SJCRH30 (cell line): ENCODE measurements at places on chromosomes 16 and 17. TPM values are rescaled to one million over a fixed set of nuclear protein-coding genes. Genes with fewer than 3 reads are reported as not detected.

PLA2G10 gene
- total RNA-seq, result not detected in 2 replicates

HOXB5 gene
- total RNA-seq, result 0.51 and 0.61 TPM in 2 replicates

TERB1 gene
- total RNA-seq, result not detected in 2 replicates

PDILT gene
- total RNA-seq, result not detected in 2 replicates

NOMO2 gene
- 80.6 and 82.2 TPM in 2 replicates for total RNA-seq

RASL10B gene
- total RNA-seq, result 28.3 and 29.2 TPM in 2 replicates

G6PC1 gene
- not detected in 2 replicates for total RNA-seq

C17orf50 gene
- not detected in 2 replicates for total RNA-seq

VMO1 gene
- 4.3 and 8.3 TPM in 2 replicates for total RNA-seq

TELO2 gene
- total RNA-seq, result 21.9 and 27.9 TPM in 2 replicates

NUDT16L1 gene
- total RNA-seq, result 22.3 and 23.6 TPM in 2 replicates

GPS2 gene
- total RNA-seq, result 32.2 and 39.7 TPM in 2 replicates

KRTAP4-2 gene
- 0.14 TPM in 1 of 2 replicates, not detected in the other for total RNA-seq

PERCC1 gene
- 111 and 114 TPM in 2 replicates for total RNA-seq

PYY gene
- not detected in 2 replicates for total RNA-seq

MBTPS1 gene
- total RNA-seq, result 38.2 and 39.2 TPM in 2 replicates

OTOA gene
- total RNA-seq, result 0.08 TPM in 1 of 2 replicates, not detected in the other

KRT13 gene
- total RNA-seq, result 0.30 TPM in 1 of 2 replicates, not detected in the other

XAF1 gene
- total RNA-seq, result 0.04 TPM in 1 of 2 replicates, not detected in the other

MPP2 gene
- total RNA-seq, result 16.3 and 17.4 TPM in 2 replicates

DRC3 gene
- 0.66 and 0.89 TPM in 2 replicates for total RNA-seq

RSPRY1 gene
- total RNA-seq, result 49.9 and 50.8 TPM in 2 replicates

- no peak for DNase-seq
Observed at GRCh38 chr17:32958418-32958817, 30.5 kb downstream of the TMEM98 start.

DNA sequence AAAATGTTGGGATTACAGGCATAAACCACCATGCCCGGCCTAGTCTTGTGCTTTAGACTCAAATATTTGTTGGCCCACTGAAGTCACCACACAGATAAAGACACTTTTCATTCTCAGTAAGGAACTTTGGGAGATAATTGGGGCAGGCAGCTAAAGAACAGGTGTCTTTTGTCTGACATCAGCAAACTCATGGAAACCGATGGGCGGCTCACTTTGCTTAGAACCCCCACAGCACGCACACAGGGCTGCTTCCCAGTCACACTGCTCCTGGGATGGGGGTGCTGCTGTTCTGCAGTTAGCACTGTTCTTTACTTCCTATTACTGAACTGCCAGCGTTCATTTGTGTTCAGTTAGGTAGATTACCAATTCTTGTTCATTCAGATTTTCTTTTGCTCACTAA, 18.0 kb upstream of the BRCA1 start:
- no peak for DNase-seq

GRCh38 chr16:87924811-87925670, 11.3 kb downstream of the CA5A start:
- peak; percentile 19 for DNase-seq

- no peak for DNase-seq
Observed at GRCh38 chr16:53083119-53083518, 28.3 kb downstream of the CHD9 start.

GRCh38 chr17:50861822-50862528, 4.2 kb downstream of the TOB1 start:
- DNase-seq, result no peak

- DNase-seq, result peak; percentile 53
Observed at GRCh38 chr16:89102041-89102471, 8.4 kb downstream of the ACSF3 start.

DNA sequence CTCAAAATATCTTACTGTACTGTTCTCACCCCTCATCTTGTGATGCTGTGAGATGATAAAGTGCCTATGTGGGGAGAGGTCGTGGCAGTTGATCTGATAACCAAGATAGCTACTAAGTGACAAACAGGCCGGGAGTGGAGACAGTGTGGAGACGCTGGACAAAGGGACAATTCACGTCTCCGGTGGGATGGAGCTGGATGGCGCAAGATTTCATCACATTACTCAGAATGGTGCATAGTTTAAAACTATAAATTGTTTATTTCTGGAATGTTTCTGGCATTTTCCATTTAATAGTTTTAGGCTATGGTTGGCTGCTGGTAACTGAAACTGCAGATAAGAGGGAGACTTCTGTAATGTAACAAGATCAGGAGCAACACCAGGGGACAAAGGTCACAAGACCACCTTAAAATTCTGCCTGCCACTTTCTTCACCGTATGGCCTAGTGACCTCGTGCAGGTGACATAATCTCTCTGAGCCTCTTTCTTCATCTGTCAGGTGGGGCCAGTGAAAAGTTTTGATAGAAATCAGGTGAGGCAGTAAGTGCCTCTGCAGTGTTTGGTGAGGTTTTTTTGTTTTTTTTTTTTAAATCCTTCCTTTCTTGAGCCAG, 54.4 kb upstream of the LGALS9 start:
- DNase-seq, result no peak

DNA sequence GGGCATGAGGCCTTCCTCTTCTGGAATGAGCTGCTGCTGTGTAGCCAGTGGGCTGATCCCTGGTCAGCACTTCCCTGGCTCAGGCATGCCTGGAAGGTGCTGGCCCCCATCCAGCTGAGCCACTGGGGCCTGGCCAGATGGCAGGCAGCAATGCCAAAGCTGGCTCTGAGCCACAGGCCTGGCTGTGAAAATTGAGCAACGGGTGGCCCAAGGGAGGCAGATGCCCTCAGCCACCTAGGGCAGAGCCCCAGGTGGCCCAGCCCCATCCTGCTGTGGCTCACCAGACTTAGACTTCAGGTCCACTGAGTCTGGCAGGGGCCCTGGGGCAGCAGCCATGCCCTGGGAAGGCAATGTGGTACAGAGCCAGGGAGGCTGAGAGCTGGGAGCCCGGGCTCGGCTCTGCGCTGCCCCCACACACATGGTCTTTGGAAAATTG, 8.5 kb upstream of the CRHR1 start:
- no peak for DNase-seq

GRCh38 chr16:22710326-22710725, 103.6 kb upstream of the HS3ST2 start:
- no peak for DNase-seq

DNA sequence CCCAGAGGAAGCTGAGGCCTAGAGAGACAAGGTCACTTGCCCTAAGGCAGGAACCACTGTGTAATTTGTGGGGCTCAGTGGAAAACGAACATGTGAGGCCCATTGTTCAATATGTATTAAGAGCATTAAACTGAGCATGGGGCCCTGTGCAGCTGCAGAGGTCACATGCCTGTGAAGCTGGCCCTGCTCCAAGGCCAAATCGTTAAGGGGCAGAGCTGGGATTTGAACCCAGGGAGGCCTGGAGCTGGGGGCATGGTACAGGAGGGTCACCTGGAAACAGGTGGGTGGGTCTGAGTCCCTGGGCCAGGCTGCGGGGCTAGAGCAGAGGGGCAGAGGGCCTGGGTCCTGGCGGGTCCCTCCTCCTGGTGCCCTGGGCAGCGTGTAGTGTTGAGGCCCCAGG, 19.7 kb downstream of the C16orf74 start:
- DNase-seq, result no peak

GRCh38 chr17:49456183-49456965, 38.7 kb upstream of the NGFR start:
- peak; percentile 57 for DNase-seq

DNA sequence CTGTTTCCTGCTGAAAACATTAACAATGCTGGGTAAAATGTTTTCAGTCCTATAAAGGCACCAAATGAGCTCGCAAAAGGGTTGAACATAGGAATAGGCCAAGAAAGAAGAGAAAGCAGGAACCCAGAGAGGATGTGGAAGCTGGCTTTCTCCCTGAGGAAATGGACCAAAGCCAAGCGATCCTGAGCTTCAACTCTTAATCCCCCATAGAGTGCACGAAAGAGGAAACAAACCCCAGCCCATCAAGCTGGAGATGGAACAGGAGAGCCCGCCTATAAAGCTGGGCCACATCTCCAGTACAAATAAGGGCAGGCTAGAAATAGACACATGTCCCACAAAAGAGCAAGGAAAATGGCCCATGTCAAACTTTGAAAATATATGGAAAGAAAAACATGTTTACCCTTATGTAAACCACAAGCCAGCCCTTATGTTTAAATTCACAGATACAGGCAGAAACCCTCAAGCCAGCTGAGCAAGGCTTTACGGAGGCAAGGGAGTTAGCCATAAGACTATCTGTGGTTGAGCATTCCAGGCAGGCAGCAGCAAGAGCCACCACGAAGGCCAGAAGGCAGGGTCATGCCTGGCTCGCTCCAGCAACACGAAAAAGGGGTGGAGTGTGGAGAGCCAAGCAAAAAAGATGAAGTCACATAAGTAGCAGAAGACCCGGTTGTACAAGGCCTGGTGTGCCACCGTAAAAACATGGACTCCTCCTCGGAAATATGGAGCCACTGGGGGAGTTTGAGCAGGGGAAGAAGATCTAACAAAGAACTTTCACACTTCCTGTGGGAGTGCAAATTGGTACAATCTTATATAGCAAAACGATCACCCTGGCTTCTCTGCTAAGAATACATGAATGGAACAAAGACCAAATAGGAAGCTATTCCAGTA, 27.8 kb downstream of the COPRS start:
- peak; percentile 26 for DNase-seq

- DNase-seq, result no peak
Observed at GRCh38 chr17:73624496-73624988, 19.7 kb downstream of the SDK2 start.

GRCh38 chr16:28486266-28486665, 5.6 kb downstream of the CLN3 start:
- DNase-seq, result no peak

DNA sequence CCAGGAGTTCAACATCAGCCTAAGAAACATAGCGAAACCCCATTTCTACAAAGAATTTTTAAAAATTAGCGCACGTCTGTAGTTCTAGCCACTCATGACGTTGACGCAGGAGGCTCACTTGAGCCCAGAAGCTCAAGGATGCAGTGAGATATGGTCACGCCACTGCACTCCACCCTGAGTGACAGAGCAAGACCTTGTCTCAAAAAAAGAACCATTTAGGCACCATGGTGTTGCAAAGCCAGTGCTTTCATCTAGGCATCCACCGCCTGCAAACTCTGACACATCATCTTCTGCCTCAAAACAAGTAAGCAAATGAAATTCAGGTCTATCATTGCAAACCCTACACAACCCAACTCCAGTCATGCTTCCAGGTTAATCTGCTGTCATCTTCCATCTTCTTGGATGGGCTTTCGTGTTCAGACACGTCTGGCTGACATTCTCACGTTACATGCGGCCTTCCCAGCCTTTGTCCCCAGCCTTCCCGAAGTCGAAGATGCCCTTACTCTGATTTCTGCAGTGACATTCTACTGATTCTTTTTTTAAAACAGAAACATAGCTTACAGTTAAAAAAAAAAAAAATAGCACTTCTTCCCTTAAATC, 8.9 kb downstream of the ANKRD11 start:
- DNase-seq, result peak; percentile 34

- no peak for DNase-seq
Observed at GRCh38 chr16:8271344-8271743, 319.0 kb downstream of the TMEM114 start.

GRCh38 chr17:2150806-2151205, 95.9 kb downstream of the HIC1 start:
- no peak for DNase-seq

- no peak for DNase-seq
Observed at GRCh38 chr17:42848093-42848492, 2.9 kb upstream of the AOC3 start.

DNA sequence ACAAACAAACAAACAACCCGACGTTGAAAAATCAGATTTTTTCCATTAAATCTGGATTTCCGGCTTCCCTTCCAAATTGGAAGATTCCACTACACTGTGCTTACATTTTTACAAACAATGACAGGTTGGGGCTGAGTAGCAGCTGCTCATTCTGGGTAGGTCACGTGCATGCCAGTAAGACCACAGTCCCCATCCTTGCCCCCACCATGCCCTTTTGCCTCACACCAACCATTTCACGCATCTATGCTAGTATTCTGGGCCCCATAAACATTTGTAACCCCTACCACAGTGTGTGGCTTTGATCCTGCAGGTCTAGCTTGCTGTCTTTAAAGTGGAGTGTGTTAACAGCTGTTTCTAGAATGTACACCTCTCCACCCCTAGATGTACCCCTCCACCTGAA, 366.1 kb downstream of the XYLT1 start:
- DNase-seq, result peak; percentile 68

DNA sequence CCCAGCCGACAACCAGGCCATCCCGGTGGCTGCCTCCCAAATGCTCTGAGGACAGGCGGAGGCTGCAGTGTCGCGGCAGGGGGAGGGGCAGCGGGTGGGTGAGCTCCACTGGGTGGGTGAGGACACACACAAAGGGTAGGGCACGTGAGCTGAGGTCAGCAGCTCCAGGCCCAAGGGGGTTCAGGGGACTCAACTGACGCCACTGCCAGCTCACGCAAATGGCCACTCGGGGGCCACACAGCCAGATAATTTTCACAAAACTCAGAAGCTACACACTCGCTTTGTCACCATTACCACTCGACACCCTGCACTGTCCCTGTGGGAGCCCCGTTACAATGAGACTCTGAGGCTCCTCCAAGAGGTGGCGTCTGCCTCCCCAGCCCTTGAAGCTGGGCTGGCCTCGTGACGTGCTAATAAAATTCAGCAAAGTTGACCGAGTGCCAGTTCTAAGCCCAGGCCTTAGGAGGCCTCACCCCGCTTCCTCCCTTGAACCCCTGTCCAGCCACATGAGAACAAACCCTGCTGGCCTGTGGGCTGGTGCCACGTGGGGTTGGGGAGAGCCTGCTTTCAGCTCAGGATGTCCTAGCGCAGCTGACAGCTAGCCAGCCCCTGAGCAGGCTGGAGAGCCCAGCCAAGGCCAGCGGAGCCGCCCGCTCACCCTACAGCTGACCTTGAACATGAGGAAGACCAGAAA, 56.9 kb downstream of the RMI2 start:
- DNase-seq, result no peak

DNA sequence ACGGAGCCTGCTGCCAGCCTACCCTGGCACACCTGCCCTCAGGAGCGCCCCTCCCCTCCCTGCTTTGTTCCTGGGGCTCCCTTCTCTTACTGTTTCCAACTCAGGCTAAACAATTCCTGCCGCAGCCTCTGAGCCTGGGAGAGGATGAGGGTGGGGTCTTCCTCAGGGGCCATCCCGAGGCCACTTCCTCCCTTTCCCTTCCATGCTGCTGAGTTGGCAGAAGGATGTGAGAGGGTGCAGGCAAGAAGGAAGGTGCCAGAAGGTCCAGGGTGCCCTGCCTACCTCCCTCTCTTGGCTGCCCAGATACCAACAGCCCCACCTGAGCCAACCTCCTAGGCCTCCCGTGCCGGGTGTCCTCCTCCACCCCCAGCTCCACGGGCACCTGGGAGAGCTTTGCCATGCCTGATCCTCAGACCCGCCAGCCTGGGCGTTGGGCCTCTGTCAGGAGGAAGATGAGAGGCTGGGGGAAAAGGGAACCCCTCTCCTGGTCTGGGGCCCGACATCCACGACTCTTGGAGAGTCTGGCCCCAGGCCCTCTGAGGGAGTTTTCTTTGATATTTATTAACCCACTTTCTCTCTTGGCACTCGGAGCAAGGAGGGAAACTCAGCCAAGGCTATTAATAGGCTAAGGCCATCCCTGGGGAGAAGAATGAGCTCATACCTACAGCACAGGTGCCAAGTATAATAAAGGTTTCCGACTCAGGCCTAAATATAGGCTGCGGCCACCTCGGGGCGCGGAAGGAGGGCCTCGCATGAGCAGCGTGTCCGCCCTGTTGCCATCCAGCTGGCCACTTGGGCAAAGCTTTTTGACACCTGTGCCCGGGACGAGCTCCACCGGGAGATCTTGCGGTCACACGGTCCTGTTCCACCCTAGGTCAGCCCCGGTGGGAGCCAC, 232.0 kb downstream of the ENGASE start:
- no peak for DNase-seq
